ENCODE measurements at places on chromosomes 6 and 20.

DNA sequence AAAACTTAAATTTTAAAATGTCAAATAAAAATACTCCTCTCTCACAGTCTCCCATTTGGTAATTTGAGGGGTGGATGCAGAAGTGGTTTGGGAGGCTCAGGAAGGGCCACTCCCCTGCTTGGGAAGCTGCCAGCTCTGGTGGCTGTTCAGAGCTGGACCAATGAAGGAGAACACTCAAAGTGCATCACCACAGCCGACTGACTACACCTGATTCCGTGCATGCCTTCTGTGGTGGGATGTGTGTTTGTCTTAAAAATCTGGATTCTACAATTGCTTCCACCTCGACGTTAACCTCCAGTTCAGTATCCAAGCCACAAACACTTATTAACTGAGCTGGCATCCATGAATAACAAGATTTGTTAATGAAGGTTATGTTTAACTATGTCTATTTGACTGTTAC is 137.3 kb downstream of the FOXC1 start:
- DNase-seq: no peak

- DNase-seq: no peak
These were observed 769.9 kb downstream of the HDGFL1 start for GRCh38 chr6:23339268-23339667.

DNA sequence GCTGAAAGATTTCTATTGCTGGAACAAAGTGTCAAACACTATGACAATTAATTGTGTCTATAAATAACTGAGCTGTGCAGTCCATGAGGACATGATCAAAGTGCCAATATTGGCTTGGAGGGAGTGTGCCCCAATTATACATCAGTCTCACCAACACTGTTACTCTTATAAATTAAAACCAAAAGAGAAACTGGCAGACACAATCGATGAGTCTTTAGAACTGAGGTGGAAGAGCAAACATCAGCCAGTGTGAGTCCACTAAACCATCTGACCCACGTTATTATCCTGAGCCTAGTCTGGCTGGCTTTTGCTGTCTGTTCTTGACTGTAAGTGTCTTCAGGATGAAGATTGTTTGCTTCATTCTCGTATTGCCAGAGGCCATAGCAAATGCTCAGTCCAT is 98.9 kb downstream of the OLIG3 start:
- DNase-seq: no peak

DNA sequence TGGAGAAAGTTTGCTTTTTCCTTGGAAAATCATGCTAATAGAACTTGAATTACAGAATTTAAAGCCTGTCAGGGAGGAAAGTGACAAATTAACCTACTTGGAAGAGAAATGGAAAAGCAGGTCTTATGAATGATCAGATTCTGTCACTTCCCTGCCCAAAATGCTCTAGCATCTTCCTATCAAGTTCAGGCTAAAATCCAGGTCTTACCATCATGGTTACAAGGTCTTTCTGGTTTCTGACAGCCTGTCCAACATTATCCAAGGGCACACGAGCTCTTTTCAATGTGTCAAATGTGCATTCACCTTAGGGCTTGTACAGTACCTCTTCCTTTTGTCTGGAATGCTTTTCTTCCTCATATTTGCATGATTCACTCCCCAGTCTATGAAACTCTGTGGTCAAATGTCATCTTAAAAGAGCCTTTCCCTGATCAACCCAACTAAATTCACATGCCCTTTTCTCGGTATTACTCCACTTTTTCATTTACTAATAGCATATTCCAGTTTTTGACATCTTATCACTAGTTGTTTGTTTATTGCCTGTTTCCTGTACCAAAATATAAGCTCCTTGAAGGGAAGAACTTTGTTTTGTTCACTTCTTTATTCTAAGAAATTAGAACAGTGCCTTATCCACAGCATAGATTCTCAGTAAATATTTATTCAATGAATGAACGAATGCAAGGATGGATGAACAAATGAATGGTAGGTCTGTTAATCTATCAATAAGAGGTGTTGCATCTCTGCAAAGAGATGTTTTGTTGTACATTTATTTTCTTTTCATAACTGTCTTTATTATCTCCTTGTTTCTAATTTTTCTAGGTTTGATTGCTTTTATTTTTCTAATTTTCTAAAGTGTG is 139.5 kb downstream of the BCAS1 start:
- DNase-seq: no peak

DNA sequence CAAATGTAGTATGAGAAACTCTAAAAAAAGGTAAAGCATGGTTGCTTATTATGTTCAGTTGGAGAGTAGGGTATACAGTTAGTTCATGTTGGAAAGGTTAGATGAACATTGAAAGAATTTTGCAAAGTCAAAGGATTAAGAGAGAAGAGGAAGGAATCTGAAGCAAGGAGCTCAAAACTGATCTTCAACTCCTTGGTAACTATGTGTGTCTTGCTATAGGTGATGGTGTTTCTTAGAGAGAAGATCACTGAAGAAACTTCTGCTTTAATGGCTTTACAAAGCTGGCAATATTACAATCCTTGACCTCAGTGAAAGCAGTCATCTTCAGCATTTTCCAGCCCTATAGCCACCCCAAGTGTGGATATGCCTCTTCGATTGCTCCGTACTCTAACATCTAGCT is 4.7 kb downstream of the HLA-DRA start:
- DNase-seq: no peak

DNA sequence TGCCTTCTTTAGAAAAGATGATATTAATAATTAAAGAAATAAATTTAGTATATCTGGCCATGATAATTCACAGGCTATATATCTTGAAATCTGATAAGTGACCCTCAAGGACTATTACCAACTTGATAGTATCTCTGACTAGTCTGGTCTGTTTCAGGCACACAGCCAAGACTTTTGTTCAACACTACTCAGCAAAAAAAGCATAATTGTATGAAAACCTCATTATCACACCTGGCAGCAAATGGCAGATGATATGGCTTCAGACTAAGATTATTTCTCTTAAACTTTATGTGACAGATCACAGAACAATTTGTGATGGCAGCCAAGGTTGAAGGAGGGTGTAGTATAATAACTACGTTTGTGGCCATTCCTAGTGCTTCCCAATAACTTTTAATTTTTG is 114.7 kb downstream of the RWDD2A start:
- DNase-seq: no peak

DNA sequence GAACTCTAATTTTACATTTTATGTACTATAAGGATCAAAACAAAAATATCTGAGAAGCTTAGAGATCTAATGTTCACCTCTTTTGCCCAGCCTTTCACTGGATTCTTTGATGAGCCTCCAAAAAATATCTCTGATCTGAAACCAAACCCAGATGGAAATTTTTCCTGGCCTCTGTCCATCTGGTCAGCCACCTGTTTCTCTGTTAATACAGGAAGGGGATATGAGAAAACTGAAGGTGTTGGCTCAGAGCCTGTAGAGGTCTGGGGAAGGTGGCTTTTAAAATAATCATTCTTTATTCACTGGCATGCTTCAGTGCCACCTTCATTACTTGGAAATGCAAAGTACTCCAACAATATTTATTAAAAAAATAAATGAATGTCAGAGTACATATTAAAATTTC is 8.5 kb upstream of the MCM3 start:
- no peak for DNase-seq

DNA sequence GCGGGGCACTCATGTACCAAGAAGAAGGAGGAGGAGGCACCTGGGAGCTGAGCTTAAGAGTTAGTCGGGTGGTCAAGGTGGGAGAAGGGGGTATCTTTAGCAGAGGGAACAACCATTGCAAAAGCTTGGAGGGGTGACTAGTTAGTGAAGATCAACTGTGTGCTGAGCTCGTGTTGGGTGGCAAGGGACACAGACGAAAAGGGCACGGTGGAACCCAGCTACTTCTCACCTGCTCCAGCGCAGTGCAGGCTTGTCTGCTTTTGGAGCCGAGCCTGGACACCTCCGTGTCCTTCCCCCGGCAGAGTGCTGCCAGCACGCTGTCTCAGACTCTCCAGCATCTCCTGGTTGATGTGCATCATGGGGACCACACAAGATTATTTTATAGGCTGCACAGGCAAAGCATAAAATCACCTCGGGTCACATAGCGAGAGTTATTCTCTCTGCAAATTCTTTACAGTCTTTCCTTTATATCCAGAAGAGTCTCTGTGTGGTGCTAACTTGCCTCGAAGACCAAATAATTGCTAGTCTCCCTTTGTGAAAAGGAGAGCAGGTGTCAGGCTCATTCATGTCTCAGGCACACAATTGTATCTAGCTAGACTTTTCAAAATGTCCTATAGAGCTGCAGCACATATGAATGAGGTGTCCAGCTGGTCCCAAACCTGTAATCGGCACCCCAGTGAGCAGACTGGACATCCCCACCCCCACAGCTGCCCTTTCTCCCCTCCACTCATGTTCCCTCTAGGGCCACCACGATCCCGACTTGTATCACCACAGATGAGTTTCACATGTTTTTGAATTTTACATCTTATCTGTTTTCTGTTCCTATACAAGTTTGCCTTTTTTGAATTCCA is 123.4 kb downstream of the CEBPB start:
- no peak for DNase-seq
